Hematopoietic multipotent progenitor cell (in vitro differentiated cells): ENCODE measurements at places on chromosomes 7 and 10.
A peak's percentile ranks its signal among the peaks of the same experiment; 100 is the strongest.

GRCh38 chr10:97463363-97464132 lies 17.6 kb downstream of the ZDHHC16 start:
- DNase-seq = peak; percentile 25

- no peak for DNase-seq
Observed at GRCh38 chr10:5608608-5609220, 57.7 kb downstream of the ASB13 start.

GRCh38 chr10:130022511-130023299 lies 58.6 kb upstream of the EBF3 start:
- DNase-seq = no peak

GRCh38 chr7:29486191-29486700 lies 77.4 kb upstream of the PRR15 start:
- DNase-seq = no peak

GRCh38 chr7:18521945-18522566 lies 26.5 kb downstream of the HDAC9 start:
- no peak for DNase-seq

GRCh38 chr7:66418537-66418936 lies 210.1 kb upstream of the KCTD7 start:
- no peak for DNase-seq

DNA sequence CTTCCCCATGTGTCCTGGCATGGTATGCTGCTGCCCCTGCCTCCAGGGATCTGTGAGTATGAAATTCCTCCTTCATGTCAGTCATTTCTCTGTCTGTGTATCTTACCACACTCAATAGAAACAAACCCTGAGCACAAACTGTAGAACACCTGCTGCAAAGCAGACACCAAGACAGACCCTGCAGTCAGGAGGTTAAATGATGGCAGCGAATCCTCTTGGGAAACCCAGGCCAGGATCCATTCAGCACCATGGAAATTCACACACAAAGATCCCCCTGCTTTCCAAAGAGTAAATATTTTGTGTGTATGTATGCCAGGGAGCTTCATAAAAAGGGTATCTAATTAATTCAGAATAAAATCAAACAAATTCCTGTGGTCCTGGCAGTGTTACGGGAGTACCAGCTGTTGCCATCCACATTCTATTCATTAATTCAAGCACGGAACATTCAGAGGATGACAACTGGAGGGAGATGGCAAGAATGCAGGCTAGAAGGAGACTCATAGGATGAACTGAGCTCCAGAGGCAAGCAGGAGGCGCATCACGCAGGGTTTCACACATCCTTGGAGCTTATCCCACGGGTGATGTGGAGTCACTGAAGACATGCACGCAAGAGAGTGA lies 14.8 kb downstream of the ITIH5 start:
- no peak for DNase-seq

- DNase-seq = no peak
Observed at GRCh38 chr7:111911166-111911961, 294.8 kb downstream of the DOCK4 start.

DNA sequence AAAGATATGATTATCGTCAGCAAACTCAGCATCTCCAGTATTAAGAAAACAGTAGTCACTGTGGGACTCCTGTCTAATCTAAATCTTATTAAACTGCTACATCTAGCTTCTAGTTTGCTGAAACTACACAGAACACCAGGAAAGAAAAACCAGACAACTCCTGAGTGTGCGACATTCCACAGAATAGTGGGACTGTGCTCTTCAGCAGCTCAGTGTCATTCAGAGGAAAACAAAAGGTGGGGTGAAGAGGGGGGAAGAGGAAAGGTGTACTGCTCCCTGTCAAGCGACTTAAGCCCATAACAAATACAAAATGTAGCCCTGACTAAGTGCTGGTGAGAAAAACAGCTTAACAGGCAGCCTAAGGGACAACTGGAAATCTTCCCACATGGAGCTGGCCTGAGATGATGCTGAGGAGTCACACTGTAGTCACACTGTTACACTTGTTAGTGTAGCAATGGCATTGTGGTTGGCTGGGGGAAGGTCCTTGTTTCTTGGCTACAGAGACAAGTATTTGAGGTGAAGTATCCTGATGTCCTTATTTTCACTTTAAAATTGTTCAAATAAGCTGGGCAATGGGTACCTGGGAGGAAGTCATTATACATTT lies 135.5 kb downstream of the USP6NL start:
- DNase-seq = no peak

DNA sequence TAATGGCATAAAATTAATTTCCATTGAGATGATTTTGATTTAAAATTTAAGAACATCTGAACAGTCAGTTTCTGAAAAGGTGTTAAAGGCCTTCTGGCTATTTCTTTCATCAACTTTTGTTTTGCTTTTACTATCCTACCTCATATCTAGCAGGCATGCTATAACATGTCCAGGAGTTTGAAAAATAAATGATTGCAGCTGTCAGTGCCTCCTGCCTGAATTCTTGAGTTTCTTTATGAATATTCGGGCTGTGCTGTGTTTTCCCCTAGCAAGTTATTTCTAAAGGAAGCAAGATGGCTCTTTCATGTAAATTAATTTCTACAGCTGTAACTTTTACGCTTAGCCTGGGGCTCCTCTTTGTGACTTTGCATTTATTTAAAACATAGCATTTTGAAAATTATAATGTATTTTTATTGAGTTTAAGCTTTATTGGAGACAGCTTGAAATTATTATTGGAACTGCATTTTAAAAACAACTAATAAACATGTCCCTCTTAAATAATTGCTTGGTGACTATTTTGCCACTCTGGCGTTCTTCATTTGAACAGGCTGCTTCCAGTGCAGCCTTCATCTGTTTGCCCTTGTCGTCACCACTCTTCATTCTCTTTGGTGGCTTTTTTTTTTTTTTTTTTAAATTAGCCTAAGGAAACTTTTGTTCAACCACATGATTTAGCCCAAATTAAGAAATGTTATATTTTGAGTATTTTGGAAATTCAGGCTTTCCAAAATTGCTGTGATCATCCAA lies 1083.4 kb upstream of the LRRN3 start:
- no peak for DNase-seq

GRCh38 chr7:28498636-28499035 lies 86.3 kb downstream of the CREB5 start:
- no peak for DNase-seq

- DNase-seq = no peak
Observed at GRCh38 chr7:77734659-77735421, 38.6 kb downstream of the RSBN1L start.

DNA sequence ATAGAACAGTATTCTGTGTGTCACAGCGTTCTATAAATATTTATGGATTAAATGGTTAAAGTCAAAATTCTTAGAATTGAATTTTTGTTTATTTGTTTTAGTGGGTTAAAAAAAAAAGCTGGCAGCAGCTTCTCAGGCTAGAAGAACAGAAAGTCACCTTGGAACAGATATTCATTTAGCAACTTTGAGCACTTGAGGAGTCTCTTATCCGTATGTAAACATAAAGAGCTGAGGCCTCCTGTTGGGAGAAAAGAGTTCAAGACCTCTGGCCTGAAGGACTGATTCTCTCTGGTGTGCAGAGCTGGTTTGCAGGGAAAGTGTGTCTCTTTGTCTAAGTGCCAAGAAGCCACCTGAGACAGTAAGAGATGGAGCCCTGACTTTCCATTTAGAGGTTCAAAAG lies 109.9 kb downstream of the HERPUD2 start:
- no peak for DNase-seq

- no peak for DNase-seq
Observed at GRCh38 chr7:149289856-149290255, 27.9 kb downstream of the ZNF783 start.

DNA sequence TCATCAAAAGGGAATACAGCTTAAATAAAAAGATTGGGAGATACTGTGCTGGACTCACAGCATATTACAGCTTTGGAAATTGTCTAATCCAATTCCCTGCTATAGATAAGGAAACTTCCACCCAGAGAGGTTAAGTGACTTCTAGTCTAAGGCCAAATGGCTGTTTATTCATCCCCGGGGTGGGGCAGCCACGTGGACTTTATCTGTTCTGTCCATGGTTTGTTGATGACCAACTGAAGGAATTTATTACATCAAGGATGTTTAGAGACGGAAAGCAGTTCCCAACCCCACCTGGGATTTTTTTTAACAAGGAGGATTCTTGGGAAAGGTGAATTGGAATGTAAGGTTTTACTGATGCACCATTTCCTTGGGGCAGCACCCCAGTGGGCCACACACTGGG lies 88.6 kb downstream of the ATXN7L1 start:
- no peak for DNase-seq

DNA sequence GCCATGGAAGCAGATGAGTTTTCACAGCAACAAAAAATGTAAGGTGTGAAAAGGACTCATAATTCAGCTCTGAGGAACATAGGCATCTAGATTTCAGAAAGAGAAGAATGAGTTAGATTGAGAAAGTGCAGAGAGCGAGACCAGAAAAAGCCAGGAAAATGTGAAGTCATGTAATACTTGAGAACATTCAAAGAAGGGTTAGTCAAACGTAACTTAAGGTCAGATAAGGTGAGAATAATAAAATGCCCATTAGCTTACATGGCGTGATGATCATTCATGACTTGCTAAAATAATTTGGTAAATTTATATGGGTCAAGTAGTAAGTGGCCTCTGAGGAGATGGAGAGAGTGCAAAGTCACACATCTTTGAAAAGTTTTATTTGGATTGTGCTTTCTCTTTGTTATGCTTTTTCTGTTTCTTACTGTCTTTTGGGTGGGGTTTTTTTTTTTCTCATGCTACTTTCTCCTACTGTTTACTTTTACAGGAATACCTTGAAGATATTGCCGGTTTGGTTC lies 271.8 kb upstream of the NRG3 start:
- DNase-seq = no peak

- DNase-seq = peak; percentile 38
Observed at GRCh38 chr7:105656922-105657521, 75.7 kb upstream of the EFCAB10 start.

- no peak for DNase-seq
Observed at GRCh38 chr10:120095875-120096274, 203.3 kb downstream of the SEC23IP start.

DNA sequence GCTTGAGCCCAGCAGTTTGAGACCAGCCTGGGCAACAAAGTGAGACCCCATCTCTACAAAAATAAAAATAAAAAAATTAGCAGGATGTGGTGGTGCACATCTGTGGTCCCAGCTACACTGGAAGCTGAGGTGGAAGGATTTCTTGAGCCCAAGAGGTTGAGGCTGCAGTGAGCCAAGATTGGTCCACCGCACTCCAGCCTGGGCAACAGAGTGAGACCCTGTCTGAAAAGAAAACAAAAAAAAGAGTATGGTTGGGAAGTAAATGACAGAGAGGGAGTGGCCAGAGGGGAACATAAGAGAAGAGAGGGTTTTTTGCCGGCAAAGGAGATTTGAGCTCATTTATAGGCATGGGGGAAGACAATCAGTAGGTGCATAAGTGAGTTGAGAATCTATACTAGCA lies 19.7 kb downstream of the PLXDC2 start:
- no peak for DNase-seq

- DNase-seq = peak; percentile 16
Observed at GRCh38 chr7:48424731-48425130, 253.5 kb downstream of the ABCA13 start.

DNA sequence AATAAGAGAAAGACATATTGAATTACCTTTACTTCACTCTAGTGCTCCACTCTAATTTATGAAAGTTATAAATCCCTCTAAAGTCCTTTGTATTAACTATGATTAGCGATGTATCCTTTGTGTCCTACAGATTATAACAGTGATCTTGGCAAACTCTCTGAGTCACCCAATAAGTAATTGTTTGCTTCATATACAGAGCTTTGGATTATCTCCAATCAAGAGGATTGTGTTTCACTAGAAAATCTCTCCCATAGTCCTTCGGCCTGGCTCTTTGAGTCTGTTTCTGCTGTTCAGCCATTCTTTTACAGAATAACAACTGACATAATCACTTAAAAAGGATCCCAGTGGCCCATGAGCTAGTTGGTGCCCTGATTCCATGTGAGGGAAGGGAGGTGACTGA lies 9.5 kb downstream of the LMOD2 start:
- no peak for DNase-seq

- DNase-seq = no peak
Observed at GRCh38 chr7:143171697-143172096, 11.5 kb upstream of the TAS2R39 start.

- DNase-seq = peak; percentile 38
Observed at GRCh38 chr10:79981450-79982361, 32.8 kb upstream of the SFTPD start.

DNA sequence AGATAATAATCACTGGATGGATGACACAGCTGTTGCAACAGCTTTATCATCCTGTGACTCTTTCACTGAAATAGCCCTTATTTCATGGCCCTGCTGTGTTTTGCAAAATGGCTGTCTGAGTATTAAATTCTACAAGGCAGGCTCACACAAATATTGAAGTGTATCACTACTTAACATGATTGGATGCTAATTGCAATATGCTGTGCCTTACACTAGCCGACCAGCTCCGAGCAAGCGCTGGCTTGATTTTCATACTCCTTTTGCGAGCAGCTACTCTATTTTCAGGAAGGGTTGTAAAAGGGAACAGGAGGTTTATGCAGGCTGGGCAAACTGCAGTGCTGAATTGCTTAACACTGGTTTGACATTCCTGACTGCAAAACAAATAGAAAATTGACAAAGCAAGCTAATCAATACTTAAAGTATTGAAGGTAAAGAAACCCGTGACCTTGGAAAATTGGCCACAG lies 121.6 kb downstream of the CACNB2 start:
- DNase-seq = no peak

- peak; percentile 51 for DNase-seq
Observed at GRCh38 chr10:53209944-53210611, 437.5 kb upstream of the MBL2 start.

DNA sequence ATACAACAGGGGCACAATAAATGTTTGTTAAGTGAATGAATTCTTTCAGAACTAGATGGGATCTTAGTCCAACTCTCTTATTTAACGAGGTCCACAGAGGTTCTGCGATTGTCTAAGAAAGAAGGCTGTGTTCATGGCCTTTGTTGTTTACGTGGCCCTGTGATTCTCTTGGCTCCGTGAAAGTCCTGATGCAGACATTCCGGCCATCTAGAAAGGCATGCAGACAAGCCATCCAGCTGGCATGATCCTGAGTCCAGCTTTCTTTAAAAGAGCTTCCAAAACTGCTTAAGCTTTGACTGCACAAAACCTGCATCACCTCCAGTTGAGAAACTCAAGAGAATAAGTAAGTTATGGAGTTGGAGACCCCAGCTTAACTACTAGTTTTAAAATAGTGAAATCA lies 26.0 kb downstream of the EGFR start:
- no peak for DNase-seq

DNA sequence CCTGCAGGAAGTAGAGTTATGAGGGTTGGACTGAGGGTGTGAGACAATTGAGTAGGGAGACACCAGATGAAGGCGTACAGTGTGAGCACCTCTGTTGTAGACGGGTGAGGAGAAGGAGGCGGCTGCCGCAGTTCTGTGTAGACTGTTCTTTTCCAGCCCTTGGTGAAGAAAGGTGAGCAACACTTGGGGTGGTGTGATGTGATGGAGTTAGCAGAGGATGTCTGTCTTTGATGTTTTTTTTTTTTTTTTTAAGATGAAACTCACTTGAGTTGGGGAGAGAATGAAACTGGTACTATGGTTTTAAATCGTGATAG lies 42.8 kb upstream of the RNF216 start:
- no peak for DNase-seq

DNA sequence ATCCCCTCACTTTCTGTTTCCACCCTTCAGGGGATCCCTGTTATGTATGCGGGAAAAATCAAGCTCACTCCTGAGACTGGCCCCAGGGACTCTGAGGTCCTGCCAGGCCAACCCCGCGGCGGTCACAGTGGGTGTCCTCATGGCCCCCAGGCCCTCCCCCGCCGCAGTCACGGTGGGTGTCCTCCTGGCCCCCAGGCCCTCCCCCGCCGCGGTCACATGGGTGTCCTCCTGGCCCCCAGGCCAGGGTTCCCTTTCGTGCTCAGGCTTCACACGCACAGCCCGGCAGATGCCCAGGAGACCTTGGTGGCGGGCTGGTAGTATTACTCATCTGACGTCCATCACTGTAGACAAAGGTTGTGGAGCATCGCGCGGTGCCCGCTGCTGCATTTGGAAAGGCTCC lies 491.0 kb upstream of the FOXK1 start:
- DNase-seq = no peak
